ENCODE measurements at places on chromosomes 3 and 15. TPM values are rescaled to one million over a fixed set of nuclear protein-coding genes. Genes with fewer than 3 reads are reported as not detected.

IGSF11 gene
- total RNA-seq = not detected

BTLA gene
- not detected for total RNA-seq

EEF1AKMT4 gene
- total RNA-seq = 2.9 TPM

C3orf20 gene
- not detected for total RNA-seq

ZNF609 gene
- 10.4 TPM for total RNA-seq

IFT122 gene
- total RNA-seq = 27.2 TPM

SMCO1 gene
- total RNA-seq = not detected

SPSB4 gene
- total RNA-seq = not detected

GUCA1C gene
- total RNA-seq = not detected

FOXB1 gene
- not detected for total RNA-seq

ROPN1 gene
- total RNA-seq = not detected

CLK3 gene
- 114 TPM for total RNA-seq

GOLGA8G gene
- total RNA-seq = not detected

SPTSSB gene
- not detected for total RNA-seq

COPB2 gene
- 549 TPM for total RNA-seq

CHST2 gene
- 1.1 TPM for total RNA-seq

ACTRT3 gene
- total RNA-seq = 2.5 TPM

HTD2 gene
- 13.3 TPM for total RNA-seq

Measured in IMR-90 (cell line).